ENCODE measurements at places on chromosomes 7 and 10. TPM values are rescaled to one million over a fixed set of nuclear protein-coding genes. Genes with fewer than 3 reads are reported as not detected.

Gene CCDC172
- total RNA-seq = not detected

Gene CTNNA3
- not detected for total RNA-seq

Gene OR6V1
- not detected for total RNA-seq

Gene ASAH2
- total RNA-seq = 2.2 TPM

Gene PIK3CG
- not detected for total RNA-seq

Gene IGFBP3
- 123 TPM for total RNA-seq

Gene LIPA
- 43.8 TPM for total RNA-seq

Gene MPLKIP
- 42.2 TPM for total RNA-seq

Gene HNRNPF
- 353 TPM for total RNA-seq

Gene INTS15
- total RNA-seq = 23.8 TPM

Gene DGKB
- total RNA-seq = not detected

Gene TCAF2
- 1.4 TPM for total RNA-seq

Gene MOGAT3
- total RNA-seq = not detected

Gene MSMB
- not detected for total RNA-seq

Gene SEMA3A
- total RNA-seq = 4.5 TPM

Gene HMX2
- total RNA-seq = not detected

Gene TCF7L2
- 22.2 TPM for total RNA-seq

Gene UFSP1
- 6.3 TPM for total RNA-seq

Gene FXYD4
- total RNA-seq = not detected

Gene HOXA10
- 6.9 TPM for total RNA-seq

Gene OPALIN
- total RNA-seq = not detected

Gene PTPRN2
- total RNA-seq = 0.69 TPM

Gene SFTPD
- 0.09 TPM for total RNA-seq

Gene ASB4
- total RNA-seq = 0.15 TPM

Gene FLNC
- 3.4 TPM for total RNA-seq

Gene ASB10
- not detected for total RNA-seq

Gene CNNM1
- total RNA-seq = 22.8 TPM

Gene TEX47
- total RNA-seq = not detected
